ENCODE measurements at places on chromosomes 13 and 19.
A peak's percentile ranks its signal among the peaks of the same experiment; 100 is the strongest.

DNA sequence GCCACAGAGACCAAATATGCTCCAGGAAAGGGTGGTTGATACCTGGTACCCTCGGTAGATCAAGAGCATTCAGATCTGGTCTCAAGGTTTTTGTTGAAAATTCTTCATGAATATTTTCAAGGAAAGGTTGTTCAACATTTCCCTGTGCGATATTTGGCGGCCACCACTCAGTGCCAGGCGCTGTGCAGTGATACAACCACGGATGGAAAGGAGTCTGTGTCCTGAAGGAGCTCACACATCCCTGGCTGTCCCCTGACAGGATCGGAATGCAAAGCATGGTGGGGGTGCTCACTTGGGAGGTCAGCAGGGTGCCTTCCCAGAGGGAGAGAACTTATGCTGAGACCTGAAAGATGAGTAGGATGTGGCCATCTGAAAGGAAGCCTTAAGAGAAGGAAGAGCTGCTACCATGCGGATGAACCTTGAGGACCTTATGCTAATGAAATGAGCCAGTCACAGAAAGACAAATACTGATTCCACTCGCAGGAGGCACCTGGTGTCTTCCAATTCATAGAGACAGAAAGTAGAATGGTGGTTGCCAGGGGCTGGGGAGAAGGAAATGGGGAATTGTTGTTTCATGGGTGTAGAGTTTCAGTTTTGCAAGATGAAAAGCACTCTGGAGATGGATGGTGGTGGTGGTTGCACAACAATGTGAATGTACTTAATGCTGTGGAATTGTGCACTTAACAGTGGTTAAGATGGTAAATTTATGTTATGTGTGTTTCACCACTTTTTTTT, 41.6 kb downstream of the HSPH1 start:
- DNase-seq = no peak

GRCh38 chr13:111253365-111253872, 67.0 kb upstream of the TEX29 start:
- no peak for DNase-seq

- DNase-seq = no peak
These were observed 20.8 kb upstream of the ASPDH start for GRCh38 chr19:50534478-50534877.

- no peak for DNase-seq
These were observed 66.1 kb downstream of the ZNF93 start for GRCh38 chr19:19966862-19967261.

- DNase-seq = no peak
These were observed 3.2 kb upstream of the MEX3D start for GRCh38 chr19:1571358-1571757.

GRCh38 chr13:99056381-99057014, 78.6 kb upstream of the DOCK9 start:
- DNase-seq = no peak

DNA sequence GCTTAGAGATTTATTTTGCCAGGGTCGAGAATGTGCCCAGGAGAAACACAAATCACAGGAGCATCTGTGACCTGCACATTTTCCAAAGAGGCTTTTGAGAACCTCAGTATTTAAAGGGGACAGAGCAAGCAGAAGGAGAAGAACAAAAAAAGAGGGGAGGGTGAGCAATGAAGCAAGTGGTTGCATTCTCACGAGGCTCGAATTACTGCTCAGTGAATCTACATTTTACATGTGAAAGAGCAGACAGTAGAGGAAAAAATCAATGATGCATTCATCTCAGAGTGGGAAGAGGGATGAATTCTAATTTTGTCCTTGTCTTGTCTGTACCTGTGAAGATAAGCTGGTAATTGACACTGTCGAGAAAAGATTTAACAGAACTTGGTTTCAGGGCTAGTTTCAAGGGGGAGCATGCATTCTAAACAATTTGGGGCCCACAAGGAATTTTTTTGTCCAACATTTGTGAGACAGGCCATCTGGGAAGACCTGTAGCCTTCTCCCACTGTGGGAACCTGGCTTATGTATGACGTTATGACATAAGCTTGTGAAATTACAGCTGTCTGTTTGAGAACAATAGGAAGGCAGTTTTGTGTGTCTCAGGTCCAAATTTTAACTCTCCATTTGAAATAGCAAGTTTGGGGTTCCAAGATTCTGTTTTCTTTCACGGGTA, 855.1 kb downstream of the SLITRK5 start:
- DNase-seq = no peak

DNA sequence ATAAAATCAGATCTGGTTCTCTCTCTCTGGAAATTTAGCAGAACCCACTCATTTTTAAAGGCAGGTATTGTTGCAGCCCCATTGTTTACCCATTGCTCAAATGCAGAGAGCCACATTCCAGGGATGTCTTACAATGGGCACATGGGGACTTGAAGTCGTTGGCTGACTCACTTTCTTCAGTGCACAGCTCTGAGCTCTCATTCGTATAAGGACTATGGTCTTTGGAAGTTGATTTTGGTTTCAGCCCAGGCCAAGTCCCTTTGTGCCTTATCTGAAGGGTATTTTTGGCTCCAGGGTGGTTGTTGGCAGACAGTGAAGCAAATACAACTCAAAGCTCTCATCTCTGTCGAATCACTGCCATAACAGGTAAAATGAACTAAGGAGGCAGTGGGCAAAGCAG, 47.3 kb upstream of the CLDN10 start:
- DNase-seq = no peak

GRCh38 chr13:106007156-106007555, 528.3 kb downstream of the EFNB2 start:
- no peak for DNase-seq

GRCh38 chr13:44703371-44703770, 127.2 kb upstream of the TSC22D1 start:
- DNase-seq = no peak

DNA sequence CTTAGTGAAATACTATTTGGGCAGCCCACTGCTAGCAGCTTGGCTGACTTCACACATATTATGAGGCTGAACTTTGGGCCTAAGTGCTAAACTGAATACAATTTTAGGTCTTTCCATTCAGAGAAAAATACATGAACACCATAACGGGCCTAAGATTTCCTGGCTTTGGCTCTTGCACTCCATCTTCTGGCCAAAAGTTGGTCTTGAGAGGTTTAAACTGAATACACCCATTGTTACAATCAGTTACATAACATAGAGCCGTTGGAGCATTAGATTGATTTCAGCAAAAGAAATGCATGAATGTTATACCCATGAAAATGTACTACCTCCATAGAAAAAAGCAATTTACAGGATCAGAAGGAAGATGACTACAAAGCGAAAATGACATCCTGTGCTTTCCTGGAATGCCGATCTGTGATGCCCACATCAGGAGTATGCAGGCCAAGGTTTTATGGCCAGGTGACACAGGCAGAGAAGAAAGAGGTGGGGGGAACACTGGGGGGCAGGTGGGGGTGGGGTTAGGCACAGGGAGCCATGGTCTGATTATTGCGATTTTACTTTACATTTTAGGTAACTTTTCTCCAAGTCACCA, 11.1 kb upstream of the SHISA2 start:
- DNase-seq = peak; percentile 43

- no peak for DNase-seq
These were observed 476.6 kb downstream of the ZNF536 start for GRCh38 chr19:30848636-30849425.

DNA sequence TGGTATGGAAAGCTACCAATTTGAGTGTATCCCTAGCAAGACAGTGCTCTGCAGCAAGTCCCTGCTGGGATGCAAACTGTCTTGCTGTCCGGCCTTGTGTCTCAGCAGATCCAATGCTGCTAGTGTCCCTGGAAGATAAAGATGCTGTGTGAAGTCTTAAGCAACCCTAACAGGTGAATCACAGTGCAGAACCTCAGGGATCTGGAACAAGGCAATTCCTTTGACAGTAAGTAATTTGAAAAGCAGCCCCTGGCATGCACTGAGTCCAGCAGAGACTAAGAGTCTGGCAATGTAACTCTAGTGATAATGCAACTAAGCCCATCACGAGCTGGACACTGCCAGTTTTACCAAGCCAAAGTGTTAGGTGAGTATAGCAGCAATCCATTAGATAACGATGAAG, 1.7 kb upstream of the UCHL3 start:
- no peak for DNase-seq

DNA sequence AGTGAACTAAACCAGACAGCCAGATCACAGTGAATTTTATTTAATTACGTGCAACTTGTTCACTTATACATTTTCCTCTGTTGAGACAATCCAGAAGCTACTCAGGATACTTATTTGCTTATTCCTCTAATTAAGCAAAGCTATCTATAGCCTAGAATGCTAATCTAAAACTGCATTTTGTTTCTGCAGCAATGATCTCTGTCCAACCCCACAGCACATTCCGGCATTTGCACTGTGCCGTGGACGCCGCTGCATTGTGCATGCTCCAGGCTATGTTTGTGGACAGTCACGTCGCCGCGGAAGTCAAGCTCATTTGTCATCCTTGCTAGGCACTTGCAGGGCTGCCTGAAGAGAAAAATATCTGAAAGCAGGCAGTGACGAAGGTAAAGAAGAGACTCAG, 406.9 kb downstream of the RFC3 start:
- no peak for DNase-seq

Data from inflammatory macrophage treated with lipopolysaccharide for 1 hour (primary cell).